ENCODE measurements at places on chromosomes 16 and 17.

DNA sequence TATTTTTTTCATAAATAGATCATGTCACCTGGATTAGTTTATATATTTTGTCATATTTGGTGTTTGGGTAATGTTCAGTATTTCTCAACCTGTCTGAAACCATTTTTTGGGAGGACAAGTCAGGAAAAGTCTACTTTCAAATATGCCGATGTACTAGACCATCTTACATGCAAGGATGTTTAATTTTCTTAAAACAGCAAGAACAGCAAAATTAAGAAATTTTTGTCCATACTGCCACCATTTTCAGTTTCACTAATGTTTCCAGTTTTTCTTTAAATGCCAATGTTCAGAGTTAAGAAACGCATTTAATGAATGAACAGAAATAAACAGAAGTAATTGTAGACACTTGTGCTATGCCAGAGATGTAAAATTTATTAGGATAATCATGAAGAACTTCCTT is 880 bp downstream of the KRTAP3-3 start:
- no peak for DNase-seq

GRCh38 chr17:19996086-19996485 is 13.1 kb upstream of the SPECC1 start:
- DNase-seq = no peak

- no peak for DNase-seq
Measured at GRCh38 chr16:17235147-17235815, 235.5 kb downstream of the XYLT1 start.

DNA sequence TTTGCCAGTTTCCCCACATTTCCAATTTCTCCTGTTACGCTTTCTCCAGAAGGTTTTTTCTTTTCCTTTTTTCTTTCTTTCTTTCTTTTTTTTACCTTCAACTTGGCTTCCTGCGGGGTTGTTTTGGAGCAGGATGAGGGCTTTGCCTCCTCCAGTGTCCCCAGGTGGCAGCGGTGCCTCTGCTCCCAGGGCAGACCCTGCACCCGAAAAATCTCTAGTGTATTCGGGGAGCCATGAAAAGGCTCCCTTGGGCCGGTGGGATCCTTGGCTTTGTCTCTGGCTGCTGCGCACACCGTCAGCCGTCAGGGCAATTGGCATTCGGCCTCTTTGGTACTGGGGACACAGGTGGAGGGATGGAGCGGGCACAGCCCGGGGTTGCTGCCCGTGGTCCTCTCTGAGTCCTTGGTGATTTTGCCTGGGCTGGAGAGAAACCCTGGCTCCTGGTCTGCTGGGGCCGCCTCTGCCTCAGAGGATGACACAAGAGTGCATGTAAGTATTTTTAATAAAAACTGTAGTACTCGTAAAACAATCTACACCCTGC is 846 bp downstream of the ITGB3 start:
- no peak for DNase-seq

DNA sequence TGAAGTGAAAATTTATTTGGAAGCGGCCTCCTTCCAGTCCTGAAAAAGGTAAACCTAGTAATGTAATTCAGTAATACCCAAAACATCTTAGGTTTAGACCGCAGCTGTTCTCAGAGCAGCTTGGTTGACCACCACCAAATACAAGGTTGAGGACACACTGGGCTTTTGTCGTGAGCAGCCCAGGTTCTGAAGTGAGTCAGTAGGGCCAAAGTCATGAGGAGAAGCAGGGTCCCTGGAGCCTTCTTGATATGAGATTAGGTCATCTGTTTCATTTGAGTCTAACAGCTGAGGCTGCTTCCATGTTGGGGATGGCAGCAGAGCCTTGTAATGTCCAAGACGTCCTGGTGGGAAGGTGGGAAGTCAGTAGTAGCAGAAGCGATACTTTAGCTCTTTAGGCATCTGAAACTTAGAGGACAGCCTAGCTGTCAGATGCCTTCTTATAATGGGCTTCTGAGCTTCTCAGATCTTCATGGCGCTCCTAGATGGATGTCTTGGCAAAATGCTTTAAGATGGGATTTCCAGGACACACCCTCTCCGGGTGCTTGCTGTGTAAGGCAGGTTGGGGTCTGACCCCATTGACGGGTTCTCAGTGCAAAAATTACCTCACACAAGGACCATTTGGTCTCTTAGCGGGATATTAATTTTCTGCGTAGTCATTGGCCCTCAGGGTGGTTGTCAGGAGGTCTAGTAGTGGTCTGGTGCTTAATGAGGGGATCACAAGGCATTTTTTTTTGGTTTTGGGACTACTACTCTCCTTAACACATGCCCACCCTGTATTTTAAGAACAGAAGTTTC is 2.4 kb downstream of the ALKBH5 start:
- DNase-seq = no peak

DNA sequence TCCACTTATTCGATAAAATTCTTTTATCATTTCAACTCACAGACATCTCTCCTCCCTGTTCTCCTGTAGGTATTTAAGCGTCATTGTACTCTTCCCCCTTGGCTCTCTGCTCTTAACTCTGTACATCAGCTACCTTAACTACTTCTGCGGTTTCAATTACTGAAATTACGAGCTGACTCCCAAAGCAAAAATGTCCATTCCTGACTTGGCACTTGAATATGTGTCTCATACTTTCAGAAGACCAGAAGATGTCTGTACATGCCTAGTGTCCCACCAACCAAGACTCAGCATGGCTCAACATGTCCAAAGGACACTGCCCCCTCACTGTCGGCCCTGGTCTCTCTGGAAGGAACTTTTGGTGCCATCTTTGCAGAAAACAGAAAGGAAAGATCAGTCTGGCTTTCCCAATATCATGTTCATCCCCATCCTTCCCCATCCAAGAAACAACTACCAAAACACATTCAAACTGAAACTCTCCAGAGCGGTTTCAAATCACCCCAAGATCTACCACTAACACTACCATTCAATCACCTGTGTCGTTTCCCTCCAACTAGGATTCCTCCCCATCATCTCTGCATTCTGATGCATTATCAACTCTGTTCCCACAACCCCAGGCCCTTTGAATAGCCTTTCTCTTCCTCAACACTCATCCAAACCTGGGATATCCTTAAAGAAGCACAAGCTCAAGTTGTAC is 74.9 kb downstream of the ZFHX3 start:
- DNase-seq = no peak

DNA sequence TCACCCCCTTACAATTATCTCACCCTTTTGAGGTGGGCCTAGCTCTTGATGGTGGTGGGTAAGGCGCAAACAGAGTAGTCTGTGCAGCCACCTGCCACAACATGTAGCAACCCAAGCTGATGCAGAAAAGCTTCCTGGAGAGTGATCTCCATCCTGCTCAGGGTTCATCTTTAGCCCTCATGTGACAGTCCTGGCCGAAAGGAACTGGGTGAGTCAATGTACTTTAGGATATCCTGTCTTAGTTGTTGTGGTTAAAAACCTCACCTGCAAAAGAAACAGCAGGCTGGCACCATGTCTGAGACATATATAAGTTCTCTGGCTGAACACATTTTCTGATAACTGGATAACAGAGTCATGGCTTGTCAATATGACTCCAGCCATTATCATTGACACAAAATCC is 183.5 kb upstream of the CPHXL start:
- no peak for DNase-seq

GRCh38 chr17:48549281-48549630 is 4.3 kb upstream of the HOXB2 start:
- no peak for DNase-seq

DNA sequence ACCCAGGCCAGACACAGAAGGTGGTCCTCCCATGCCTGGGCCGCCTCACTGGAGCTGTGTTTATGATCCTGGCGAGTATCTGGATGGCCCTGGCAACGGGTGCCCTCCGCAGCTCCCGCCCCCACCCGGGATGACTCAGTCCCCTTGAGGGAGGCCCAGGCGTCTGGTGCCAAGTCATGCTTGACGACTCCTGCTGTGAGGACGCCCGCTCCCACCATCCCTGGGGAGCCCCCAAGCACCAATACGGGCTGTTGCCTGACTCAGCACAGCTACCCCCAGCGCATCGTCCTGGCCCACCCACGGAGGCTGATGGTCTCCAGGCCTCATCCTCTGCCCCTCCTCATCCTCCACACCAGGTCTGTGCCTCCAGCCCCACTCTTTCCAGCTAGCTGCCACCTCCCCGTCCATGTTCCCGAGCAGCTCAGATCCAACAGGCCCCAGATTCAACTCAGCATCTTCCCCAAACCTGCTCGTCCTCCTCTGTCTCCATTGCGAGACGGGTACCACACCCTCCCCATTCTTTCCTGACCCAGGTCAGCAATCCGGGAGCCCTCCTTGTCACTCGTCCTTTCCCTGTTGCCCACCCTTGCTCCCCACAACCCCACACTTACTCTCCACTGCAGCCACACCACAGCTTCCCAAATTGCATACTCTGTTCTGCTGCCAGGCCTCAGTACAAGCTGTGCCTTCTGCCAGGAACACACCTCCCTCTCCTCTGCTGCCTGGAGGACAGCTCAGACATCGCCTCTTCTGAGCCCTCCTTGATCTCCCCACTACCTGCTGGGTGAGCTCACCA is 2.6 kb downstream of the CAMKK1 start:
- DNase-seq = no peak

DNA sequence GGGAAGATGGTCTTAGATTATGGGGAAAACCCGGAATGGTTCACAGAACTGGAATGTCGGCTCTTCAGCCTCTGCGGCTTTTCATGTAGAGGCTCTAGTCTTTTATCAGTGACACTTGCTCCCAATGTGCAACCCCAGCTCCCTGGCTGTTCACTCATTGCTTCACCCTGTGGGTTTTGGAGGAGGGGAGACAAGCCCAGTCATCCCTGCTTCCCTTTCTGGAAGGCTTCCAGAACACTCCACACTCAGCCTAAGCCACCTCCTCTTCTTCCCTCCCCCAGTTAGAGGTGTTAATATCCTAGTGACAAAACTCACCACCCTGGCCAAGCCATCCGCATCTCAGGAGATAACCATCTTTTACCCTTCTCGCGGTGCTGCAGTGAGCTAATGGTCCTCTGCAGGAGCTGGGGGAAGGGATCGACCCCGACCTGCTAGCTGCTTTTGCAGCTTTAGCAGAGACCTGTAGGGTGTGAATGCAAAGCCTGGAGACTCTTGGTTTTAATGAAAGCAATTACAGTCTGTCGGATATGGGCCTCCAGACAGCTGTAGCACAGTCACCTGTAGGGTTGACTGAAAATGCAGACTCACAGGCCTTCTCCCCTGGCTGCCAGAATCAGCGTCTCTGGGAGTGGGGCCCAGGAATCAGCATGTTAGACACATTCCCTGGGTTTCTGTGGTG is 24.3 kb upstream of the LASP1NB start:
- DNase-seq = peak; percentile 99

DNA sequence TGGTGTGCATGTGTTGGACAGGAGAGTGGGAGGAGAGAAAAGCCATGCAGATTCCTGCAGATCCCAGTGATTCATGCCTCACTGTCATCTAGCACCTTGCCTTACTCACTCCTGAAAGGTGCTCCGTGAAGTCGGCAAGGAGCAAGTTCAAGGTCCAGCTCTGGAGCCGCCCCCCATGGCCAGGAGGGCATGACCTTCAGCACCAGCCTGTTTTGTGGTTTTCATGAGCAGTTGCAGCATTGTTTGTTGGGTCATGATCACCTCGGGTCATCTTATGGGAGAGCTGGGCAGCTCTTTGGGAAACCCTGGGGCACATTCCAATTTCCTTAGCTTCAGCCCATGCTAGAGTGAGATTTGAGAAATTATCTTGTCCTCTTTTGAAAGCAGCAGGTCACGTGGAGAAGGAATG is 137.5 kb upstream of the IRX3 start:
- DNase-seq = no peak

DNA sequence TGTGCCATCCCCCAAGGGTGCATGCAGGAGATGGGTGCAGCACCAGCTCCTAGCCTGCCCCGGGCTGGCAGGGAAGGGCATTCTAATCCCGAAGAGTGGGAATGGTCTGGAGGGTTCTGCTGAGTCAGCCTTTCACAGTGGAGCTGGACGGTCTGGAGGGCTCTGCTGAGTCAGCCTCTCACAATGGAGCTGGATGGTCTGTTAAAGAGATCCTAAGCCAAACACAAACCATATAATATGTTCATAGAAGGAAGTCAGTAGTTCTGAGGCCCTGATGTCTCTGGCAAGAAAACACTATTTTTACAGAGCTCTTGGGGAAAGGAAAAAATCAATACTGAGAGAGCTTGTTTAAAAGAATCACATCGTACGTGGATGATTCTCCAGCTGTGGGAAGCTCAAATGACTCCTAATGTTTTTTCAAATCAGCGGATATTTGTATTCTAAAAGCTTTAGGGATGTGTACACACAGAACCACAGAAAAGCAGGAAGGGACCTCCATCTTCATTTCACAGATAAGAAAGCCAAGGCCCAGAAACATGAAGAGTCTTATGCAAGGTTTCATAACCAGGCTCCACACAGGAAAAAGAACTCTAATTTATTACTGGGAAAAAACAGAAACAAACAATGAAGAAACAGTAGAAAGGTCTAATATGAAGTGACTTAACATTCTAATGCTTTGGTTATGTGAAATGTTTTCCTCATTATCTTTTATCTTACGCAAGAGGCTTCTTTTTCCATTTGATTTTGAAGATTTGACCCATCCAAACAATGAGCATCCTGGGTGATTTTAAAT is 176.3 kb downstream of the VPS53 start:
- DNase-seq = no peak

DNA sequence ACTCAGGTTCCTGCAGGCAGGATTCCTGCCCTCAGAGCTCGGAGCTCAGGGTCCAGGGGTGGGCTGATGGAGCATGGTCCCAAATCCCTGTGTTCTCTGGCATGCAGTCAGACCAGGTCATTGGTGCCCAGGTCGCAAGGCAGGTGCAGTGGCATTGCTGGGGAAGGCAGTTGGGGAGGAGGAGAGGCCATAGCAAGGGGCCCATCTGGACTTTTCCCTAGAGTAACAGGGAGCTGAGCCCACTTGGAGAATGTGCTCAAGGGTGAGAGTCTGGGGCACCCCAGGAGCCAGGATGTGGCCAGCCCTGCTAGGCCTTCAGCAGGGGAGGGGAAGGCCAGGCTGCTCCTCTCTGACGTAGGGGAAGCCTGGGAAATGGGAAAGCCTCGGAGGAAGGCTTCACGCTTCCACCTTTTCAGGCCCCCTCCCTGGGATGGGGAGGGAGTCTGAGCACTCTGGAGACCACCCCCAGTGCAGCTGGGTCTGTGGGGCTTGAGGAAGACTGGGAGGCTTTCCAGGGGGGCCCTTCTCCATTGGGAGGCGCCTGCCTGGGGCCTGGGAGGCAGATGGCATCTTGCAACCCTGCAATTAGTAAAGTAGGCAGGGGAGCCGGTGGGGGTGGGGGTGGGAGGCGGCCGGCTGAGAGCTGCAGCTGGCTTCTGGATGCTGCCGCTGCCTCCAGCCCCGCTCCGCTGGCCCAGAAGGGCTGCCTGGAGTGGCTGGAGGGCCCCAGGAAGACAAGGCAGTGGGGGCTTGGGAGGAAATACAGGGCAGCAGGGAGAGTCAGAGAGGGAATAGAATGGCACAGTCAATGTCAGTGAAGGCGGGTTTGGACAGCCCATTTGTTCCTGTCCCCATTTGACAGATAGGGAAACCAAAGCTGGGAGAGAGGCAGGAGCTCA is 21.1 kb upstream of the DOK4 start:
- DNase-seq = peak; percentile 48

DNA sequence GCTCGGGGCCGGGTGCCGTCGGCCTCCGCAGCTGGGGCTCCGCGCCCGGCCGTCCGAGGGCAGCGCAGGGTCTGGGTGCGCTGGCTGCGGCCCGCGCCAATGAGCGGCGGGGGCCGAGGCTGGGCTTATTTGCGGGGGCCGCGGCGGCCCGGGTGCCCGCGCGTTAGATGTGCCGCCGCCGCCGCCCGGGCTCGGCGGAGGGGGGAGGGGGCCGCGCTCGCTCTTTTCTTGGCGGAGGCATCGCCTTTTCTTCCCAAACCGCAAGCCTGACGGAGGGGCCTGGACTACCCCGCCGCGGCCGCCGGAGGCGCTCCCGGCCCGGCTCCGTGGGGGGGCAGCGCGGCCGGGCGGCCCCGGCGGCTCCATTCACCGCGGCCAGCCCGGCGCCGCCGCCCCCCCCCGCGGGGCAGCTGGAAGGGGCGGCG is at the start of gene NOTUM:
Gene NOTUM (minus strand): TSS at position 101 of the 425 bp plus-strand sequence. CDS start 278 bp downstream, outside the sequence.
- DNase-seq = peak; percentile 75
